ENCODE measurements at places on chromosomes 3 and 15. TPM values are rescaled to one million over a fixed set of nuclear protein-coding genes. Genes with fewer than 3 reads are reported as not detected.

DNA sequence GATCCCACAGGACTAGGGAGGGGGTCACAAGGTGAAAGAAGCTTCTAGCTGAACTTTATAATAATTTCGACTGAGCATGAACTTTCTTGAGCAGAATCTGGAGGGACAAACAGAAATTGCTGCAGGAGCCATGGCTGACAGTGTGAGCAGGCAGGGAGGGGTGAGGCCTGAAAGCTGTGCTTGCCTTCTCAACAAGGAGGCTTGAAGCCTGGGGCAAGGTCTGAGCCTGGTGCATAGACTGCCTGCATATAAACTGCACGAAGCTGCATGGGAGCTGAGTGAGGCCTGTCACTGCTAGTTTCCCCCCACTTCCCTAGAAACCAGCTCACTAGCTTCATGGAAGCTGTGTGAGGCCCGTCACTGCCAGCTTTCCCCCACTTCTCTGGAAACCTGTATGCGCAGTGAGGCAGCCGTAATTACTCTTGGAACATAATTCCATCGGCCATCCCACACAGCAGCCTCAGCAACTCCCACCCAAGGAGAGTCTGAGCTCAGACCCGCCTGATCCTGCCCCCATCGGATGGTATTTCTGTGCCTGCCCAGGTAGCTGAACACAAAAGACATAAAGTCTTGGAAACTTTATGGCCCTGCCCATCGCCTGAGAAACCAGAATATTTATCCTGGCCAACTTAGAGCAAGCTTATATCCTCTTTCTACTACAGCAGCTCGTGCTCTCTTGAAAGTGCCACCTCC is 136.5 kb downstream of the PLCH1 start:
- DNase-seq, result no peak

- DNase-seq, result no peak
Measured at GRCh38 chr15:44735482-44736180, 697 bp upstream of the TRIM69 start.

GRCh38 chr3:56251343-56251945 is 216.8 kb downstream of the ERC2 start:
- peak; percentile 82 for DNase-seq

- DNase-seq, result peak; percentile 24
Measured at GRCh38 chr3:128584412-128585020, 66.1 kb downstream of the RPN1 start.

DNA sequence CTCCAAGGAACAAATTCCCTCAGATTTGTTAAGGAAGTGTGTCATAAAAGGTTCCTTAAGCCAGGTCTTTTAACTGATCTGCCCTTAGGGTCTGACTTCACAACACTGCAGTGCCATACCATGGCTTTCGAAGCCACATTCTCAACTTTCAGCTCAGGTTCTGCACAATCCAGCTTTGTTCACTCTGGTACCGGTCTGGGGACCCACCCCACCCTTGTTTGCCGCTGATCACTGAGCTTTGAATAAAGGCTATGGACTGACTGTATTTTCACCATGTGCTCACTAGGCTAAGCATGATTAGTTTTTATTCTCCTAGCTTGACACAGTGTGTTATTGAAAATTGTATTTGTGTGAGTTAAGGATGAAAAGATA is 15.9 kb downstream of the SNX1 start:
- DNase-seq, result no peak

GRCh38 chr3:173870976-173871375 is 473.4 kb downstream of the NLGN1 start:
- no peak for DNase-seq

GRCh38 chr15:99578809-99579208 is 13.0 kb downstream of the MEF2A start:
- no peak for DNase-seq

- DNase-seq, result no peak
Measured at GRCh38 chr3:148211725-148212124, 486.0 kb upstream of the AGTR1 start.

GRCh38 chr3:12964711-12965612 is 108.3 kb downstream of the IQSEC1 start:
- DNase-seq, result no peak

FBLN2 gene
- polyA plus RNA-seq, result 51.5 TPM

CCR3 gene
- polyA plus RNA-seq, result not detected

AMIGO3 gene
- polyA plus RNA-seq, result 2.3 TPM

SCN11A gene
- 3.2 TPM for polyA plus RNA-seq

TRIM71 gene
- 0.08 TPM for polyA plus RNA-seq

UNC13C gene
- polyA plus RNA-seq, result 4.8 TPM

SUCNR1 gene
- 0.36 TPM for polyA plus RNA-seq

TEX55 gene
- not detected for polyA plus RNA-seq

MOBP gene
- polyA plus RNA-seq, result 0.22 TPM

SNTN gene
- polyA plus RNA-seq, result not detected

NTRK3 gene
- not detected for polyA plus RNA-seq
